NCI-H1105 (cell line): ENCODE measurements at places on chromosomes 6 and 20.

- DNase-seq: no peak
Measured at GRCh38 chr6:126880964-126881363, 237.5 kb upstream of the RSPO3 start.

DNA sequence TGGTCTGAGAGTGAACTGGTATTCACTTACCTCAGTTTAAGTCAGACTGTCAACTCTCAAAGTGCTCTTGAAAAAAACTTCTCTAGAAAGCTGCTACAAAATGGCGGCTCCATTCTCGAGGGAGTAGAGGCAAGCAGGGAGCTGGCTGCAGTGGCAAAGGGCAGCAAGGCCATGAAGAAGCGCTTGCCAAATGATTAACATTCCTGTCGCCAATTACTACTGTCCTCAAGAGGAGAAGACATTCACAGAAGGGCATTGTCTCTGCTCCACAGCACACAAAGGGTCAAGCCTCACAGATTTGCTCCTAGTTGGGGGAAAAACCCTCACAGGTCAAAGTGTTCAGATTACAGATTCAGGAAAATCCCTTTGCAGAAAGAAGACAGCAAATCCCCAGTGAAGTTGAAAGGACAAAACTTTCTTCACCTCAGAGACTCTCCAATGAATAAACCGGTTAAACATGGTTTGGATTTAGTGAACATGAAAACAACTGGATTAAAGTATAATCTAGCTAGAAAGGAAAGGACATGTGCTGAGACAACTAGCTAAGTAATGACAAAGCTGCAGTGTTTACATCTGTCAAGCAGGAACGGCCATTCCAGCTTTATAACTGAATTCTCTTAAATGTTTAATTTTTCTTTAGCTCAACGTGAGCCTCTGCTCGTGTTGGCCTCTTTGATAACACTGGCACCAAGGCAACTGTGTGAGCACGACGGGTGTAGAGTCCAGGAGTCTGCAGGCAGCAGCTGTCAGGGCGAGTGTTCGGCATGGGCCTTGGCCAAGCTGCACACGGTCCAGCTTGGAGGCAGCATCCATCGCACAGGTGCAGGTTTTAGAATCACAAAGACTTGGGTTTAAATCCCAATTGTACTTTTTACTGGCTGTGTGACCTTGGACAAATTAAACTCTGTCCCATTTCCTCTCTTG lies 37.6 kb downstream of the NR2E1 start:
- no peak for DNase-seq

DNA sequence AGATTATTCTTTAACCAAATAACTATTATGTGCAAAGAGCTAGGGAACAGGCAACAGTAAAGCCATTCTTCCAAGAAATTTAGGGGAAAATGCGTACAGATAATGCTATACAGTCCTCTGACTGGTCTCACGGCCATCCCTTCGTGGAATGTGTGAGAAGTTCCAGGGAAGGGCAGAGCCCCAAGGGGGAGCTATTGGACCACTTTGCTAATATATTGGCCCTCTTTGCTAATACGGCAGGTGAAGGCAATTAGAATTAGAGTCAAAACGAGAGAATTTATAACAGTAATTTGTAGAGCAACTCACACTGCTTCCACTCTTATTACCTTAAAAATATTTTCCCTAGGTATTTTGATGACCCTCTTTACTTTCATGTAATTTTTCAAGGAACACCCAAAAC lies 140.4 kb downstream of the IMPG1 start:
- peak; percentile 26 for DNase-seq

GRCh38 chr20:62875419-62876361 lies 14.1 kb upstream of the TCFL5 start:
- DNase-seq: peak; percentile 74
